ENCODE measurements at places on chromosomes 6 and 20.

DNA sequence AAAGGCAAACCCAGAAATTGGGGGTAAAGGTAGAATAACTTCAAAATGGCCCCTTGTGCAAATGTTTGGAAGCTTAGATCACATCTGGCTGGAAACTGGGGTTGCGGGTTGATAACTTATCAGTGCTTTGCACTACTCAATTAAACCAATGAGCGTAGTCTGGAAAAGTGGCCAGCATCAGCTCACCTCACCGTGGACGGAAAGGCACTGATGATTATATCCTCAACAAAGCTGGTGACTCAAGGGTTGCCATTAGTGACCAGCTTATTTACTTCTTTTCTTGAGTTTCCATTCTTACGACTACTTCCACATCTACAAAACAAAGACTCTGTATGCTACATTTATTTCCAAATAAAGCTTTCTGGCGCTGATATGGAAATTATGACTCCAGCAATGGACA is 198.5 kb upstream of the HEY2 start:
- no peak for DNase-seq

DNA sequence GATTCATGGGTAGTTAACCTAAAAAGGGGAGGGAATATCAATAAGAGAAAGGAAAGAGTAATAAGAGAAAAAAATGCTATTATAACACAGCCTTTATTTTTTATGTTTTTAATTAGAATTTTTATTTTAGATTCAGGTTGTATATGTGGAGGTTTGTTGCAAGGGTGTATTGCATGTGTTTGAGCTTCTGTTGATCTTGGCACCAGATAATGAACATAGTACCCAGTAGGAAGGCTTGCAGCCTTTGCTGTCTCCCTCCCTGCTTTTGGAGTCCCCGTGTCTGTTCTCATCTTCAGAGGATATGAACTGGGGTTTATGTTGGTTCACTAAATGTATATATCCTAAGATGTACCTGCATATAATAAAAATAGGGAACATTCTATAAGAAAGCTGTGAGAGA is 250.0 kb downstream of the UST start:
- DNase-seq, result no peak

DNA sequence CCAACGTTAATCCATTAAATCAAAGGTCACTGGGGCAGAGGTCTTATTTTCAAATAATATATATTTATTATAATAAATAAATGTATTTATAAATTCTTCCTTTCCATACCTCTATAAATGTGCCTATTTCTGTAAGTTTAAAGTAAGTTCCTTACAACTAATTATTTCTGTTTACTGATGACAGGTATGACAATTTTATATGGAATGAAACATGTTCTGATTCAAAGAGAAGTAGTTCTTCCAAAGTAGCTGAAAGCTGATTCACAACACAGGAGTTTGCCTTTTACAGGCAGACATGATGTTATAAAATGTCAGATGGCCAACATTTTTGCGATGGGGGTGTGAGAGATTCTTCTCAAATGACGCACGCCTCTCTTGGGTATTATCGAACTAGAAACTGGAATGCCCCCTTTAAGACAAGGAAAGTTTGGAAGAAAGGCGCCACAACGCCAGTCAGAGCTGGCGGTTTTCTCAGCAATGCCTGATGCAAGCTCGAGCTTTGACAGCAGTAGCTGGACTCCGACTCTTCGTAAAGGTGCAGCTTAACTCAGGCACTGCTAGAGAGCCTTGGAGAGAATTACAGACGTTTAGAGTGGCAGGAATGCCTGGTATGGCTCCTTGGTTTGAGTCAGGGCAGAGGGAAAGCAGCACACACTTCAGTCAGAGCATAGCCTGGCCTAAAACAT is 92.1 kb downstream of the FOXC1 start:
- DNase-seq, result no peak

GRCh38 chr20:37636212-37636975 is 57.4 kb upstream of the CTNNBL1 start:
- DNase-seq, result no peak

- DNase-seq, result no peak
Observed at GRCh38 chr6:46734867-46735719, at the start of gene PLA2G7. Gene PLA2G7, minus strand, starts transcription at chr6:46735375. Its CDS starts 12,484 bp downstream, at chr6:46722891.

DNA sequence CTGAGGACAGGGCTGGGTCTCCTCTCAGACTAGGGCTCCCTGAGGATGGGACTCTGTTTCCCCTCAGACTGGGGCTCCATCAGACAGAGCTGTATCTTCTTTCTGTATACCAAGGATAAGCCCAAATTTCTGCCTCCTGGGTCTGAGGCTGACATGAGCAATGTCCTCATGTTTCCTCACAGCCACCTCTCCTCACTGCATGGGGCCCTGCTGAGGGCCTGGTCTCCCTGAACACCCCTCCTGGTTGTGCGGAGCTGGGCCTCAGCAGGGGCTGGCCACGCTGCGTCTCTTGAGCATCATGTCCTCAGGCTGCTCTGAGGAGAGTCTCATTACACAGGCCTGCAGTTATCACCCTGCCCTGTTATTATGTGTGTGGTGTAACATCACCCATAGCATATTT is 144.6 kb downstream of the LRFN2 start:
- DNase-seq, result no peak
